CD14-positive monocyte (primary cell): ENCODE measurements at places on chromosomes 2 and 18. TPM values are rescaled to one million over a fixed set of nuclear protein-coding genes. Genes with fewer than 3 reads are reported as not detected.

Gene UGT1A10
- polyA plus RNA-seq = not detected

Gene CYS1
- not detected in 2 replicates for polyA plus RNA-seq

Gene PSMA8
- not detected for polyA plus RNA-seq

Gene SPP2
- not detected for polyA plus RNA-seq
